Mesenteric fat pad (tissue), 1 donor: ENCODE measurements at places on chromosomes 7 and 10. TPM values are rescaled to one million over a fixed set of nuclear protein-coding genes. Genes with fewer than 3 reads are reported as not detected.
A peak's percentile ranks its signal among the peaks of the same experiment; 100 is the strongest.

GRCh38 chr7:45143616-45144015 is 14.0 kb upstream of the RAMP3 start:
- DNase-seq = no peak

TMEM176B gene
- 57.8 TPM for total RNA-seq

GRCh38 chr10:24952707-24953645 is 570 bp upstream of the PRTFDC1 start:
- DNase-seq = no peak

MAGI2 gene
- total RNA-seq = 9.7 TPM

CADPS2 gene
- 9.7 TPM for total RNA-seq

DNA sequence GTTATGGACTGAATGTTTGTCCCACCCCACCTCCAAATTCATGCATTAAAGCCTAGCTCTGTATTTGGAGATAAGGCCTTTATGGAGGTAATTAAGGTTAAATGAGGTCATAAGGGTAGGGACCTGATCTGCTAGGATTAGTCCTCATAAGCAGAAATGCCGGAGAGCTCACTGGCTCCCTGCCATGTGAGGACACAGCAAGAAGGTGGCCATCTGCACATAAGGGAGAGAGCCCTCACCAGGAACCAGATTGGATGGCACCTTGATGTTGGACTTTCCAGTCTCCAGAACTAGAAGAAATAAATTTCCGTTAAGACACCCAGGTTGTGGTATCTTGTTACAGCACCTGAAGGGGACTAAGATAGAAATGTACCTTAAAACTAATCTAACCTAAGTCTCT is 816.1 kb upstream of the C7orf33 start:
- DNase-seq = no peak

GRCh38 chr7:99918959-99919813 is at the start of gene TRIM4:
Gene TRIM4 (minus strand): TSS chr7:99919530. CDS start chr7:99919401, 129 bp downstream.
- peak; percentile 98 for DNase-seq

- no peak for DNase-seq
These were observed 282.3 kb downstream of the HGF start for GRCh38 chr7:81487516-81487915.

DNA sequence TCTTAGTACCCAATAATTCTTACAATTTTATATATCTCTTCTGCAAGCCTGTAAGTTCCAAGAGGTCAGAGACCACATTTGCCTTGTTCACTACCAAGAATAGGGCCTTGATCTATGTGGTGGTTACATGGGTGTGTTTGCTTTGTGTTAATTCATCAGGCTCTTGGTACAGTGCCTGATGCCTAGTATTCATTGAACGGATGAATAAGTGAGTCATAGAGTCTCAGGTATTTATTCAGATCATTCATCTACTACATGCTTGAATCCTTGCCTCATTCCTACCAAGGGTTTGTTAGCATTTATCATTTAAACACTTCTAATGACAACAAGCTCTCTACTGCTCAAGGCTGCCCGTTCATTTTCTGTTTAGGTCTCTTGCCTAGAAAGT is 11.3 kb upstream of the SGPL1 start:
- DNase-seq = no peak

DNA sequence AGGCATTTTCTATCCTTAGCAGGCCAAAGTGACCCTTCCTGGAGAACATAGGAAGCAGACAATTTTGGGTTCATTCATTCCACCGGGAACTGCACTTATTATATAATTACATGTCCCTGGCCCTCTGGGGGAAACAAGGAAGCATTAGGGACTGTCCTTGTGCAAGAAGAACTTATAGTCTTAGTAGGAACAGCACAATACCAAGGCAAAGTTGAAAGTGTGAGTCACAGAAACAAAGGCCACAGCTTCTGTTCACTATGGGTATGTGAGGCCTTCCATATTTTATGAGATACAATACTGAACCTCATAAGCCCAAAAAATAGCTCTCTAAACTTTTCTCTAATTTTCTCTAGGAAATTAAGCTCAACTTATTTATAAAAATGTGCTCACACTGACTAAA is 18.4 kb upstream of the AKR1B10 start:
- DNase-seq = no peak

DNA sequence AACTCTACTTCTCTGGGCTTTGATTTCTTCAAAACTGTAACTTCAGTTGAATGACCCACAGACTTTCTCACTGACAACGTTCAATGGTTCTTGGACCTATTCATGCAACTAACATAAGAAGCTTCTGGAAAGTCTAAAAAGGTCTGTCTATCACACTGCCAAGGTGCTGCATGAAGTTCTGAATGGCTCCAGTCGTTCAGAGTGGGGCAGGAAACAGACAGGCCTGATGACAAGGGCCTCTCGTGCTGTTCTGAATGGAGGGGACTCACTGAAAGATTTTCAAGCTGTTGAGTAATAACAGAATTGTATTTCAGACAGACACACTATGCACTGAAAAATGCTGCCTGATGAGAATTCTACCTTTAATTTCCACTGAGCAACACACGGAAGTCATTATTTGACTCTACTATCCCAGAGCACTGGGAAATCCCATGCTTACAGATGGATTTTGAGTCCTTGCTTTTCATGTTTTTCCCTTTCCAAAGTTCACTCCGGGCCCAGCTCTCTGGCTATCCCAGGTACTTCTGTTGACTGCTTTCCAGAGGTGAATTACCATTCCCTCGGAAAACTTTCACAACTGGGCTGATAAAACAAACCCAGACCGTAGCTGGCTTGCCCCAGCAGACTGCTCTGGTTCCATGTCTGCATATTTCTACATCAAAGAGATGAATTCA is 204.9 kb upstream of the FRMD4A start:
- no peak for DNase-seq

INSYN2A gene
- total RNA-seq = not detected

GRCh38 chr10:78706726-78707540 is 361.8 kb upstream of the ZMIZ1 start:
- DNase-seq = no peak

- DNase-seq = no peak
These were observed 491.7 kb downstream of the ARL4A start for GRCh38 chr7:13179011-13179582.

ACTL6B gene
- not detected for total RNA-seq

DNA sequence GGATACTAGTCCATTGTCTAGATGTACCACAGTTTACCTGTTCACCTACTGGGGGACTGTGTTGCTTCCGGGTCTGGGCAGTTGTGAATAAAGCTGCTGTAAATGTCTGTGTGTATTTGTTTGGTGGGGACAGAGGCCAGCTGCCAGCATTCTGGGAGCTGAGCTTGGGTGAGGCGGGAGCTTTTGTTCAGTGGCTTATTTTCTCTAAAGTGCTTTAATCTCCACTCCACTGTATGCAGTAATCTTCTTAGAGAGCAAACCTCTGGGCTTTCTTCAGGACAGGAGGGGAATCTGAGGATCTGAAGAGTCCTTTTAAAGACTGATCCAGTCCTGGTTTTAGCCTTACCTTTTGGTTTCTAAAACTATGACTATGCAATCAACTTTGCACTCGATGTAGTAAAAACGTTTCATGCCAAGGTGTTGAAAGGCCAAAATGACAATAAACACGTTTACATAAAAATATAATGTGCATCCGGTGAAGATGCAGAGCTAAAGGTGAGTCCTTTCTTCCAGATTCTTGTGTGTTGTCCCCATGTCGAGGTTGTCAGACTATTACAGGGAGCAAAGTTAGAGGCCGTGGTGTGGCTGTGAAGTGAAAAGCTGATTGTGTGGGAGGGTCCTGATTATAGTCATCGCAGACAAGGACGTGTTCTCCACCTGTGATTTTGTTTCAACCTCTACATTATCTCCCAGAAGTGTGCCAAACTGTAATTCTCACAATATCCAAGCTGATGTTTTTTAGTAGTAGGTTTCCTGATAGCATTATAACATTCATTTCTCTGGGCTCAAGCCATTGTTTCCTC is 279.8 kb downstream of the CAMK1D start:
- no peak for DNase-seq

GRCh38 chr7:95529701-95530100 is 44.0 kb downstream of the ASB4 start:
- no peak for DNase-seq

CCDC136 gene
- 6.8 TPM for total RNA-seq

HYAL4 gene
- not detected for total RNA-seq

- DNase-seq = no peak
These were observed 4.2 kb upstream of the IGFBP1 start for GRCh38 chr7:45884136-45884535.

WNT16 gene
- total RNA-seq = not detected

SMURF1 gene
- total RNA-seq = 31.2 TPM

DNA sequence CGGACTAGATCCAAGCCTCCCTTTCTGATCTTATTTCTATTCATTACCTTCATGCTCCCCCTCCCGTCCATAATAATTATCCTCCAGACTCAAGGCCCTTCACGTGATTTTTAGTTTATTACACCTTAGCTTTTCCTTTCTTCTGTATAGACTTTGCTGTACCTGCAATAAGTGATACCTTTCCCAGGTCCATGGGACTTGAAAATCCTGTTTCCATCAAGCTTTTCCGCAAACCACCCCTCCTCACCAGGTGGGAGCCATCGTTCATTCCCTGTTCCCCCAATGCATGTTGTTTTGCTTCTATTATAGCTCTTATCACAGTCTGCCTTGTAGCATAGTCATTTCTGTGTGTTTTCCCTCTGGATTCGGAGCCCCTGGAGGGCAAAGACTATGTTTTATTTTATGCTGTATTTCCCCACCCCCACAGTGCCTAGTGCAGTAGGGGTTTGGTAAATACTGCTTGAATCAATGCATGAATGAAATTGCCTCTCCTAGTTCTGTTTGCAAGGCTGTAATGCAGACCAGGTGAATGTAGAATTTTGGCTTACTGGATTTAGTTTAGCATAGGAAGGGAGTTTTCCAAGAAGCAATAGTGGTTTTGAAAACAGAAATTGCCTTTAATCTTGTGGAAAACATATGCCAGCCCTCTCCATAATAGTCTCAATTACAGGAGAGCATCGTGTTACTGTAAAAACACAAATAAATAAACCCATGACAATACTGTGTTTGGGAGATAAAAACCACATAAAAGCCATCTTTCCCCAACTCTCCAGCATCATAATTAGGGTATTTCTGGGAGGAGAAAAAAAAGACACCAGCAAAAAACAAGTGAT is 213.4 kb downstream of the AUTS2 start:
- DNase-seq = no peak
